ENCODE measurements at places on chromosomes 6 and 20.

GRCh38 chr20:3876676-3877075, 12.5 kb upstream of the PANK2 start:
- no peak for DNase-seq

GRCh38 chr6:34015586-34015985, 130.3 kb downstream of the GRM4 start:
- no peak for DNase-seq

GRCh38 chr6:96089173-96089572, 73.4 kb downstream of the FUT9 start:
- no peak for DNase-seq

DNA sequence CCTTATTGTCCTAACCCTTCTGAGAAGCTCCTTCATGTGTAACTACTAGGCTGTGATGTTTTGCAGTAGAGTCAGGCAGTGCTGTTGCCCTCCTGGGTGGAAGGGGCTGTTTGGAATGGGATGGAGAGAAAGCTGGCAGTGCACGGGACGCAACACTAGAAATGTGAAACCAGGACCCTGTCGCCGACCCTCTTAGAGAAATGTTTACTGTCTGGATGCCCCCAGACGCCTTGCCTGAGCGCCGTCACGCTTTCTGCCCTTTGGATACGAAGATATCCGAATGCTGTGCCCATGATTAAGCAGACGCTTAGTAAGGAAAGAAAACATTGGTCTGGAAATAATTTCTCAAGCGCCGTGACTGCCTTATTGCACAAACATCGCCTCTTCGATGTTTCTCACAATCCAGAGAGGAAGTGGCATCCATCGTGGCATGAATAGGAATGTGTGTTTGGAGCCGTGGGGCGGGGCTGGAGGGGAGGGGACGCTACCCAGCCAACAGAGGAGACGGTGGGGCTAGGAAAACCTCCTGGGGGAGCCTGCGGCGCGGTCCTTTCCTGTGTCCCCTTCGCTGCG, 661 bp upstream of the PPP1R14C start:
- DNase-seq = no peak

GRCh38 chr20:51710361-51710894, 57.8 kb downstream of the ATP9A start:
- DNase-seq = no peak

- no peak for DNase-seq
Measured at GRCh38 chr20:20820104-20820503, 107.7 kb upstream of the RALGAPA2 start.

- DNase-seq = no peak
Measured at GRCh38 chr6:52144196-52145076, 41.7 kb upstream of the IL17A start.

DNA sequence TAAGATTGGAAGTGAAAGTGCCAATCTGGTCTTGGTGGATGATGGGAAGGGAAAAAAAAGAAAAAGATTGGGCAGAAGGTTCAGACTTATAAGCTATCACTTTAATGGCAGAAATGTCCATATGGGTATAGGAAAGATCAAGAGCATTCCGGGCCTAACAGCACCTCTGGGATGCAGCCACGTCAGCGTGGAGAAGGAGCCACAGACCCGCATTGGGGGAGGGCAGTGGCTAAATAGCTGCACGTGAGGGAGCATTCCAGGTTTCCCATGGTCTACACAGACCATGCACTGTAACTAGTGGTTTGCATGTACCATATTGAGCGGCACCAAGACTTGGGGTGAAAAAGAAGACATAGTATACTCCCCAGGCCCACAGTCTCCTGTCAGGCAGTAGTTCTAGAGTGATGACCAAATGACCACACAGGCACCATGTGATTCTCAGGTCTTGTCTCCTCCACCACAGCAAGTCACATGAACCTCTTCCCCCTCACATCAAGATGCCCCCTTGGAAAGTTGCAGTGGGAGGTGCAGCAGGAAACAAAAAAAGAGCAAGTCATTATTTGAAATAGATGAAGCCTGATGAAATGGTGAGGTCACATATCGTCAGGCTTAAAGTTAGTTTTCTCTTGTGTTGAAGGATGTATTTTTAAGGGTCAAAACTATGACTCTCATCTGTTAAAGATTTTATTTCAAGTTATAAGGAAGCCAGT, 94.4 kb upstream of the TNFAIP3 start:
- no peak for DNase-seq

GRCh38 chr20:64084685-64085152, 521 bp upstream of the LKAAEAR1 start:
- no peak for DNase-seq

DNA sequence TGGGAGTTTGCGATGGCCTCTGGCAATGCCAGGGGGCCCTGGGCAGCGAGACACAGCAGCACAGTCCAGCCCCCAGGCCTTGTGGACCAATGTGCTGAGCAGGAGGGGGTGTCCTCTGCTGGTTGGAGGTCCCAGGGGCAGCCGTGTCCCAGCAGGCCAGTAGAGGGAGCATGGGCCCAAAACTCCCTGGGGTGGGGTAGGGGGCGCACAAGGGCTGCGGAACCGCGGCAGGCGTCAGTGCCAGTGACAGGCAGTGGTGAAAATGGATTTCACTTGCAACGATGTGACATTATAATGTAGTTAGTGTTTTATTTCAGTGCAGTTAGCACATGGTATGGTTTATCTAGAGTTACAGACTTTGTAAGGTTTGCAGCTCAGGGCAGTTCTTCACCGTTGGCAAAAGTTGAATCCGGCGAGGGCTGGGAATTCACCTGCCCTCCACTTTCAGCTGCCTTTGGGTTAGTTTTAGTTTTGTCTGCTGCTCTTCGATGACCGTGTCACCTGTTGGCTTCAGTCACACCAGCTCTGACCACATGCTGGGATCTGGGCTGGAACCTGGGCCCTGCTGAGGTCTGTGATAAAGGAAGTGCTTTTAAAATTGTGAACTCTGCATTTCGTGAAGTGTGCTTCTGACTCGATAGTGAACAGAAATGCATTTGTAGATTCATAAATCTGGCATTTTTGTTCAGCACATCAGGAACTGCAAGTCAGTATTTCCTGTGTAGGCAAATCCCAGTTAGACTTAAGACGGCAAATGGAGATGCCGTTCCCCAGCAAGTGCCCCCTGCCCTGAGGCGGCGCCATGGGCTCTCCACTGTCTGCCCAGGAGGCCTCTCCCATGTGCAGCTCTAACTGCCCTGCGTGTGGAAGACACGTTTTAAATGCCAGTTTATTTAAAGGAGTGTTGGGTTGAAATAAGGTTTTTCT, 46.8 kb downstream of the PYGB start:
- DNase-seq = no peak

DNA sequence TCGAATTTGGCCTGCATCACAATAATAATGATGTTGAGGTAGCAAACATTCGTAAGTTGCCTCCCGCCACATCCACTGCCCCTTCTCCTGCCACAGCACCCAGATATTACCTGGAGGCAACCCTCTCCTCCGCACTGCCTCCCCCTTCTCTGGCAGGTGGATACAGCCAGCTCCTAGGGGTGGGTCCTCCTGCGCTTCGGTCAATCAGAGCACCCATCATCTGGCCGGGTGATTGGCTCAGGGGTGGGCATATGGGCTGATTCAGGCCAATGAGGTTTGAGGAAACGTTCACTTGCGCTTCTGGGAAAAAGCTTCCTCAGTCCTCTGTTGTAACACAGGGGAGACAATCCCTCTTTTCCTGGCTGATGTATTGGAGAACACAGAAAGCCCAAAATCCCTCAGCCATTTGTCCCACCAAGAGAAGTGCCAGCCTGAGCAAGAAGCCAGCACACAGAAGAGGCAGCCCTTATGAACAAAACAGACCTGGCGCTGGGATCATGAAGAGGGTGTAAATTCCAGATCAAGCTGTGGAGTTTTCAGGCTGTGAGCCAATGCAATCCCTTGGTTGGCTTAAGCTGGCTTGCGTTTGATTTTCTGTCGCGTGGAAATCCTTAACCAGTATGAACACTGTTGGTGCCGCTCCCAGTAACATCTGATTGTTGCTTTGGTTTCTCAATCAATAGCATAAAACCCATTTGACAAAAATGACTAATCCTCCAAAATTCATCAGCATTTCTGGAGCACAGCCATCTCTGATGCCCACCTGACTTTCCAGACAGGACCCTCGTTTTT, 82.2 kb downstream of the PRDM1 start:
- DNase-seq = no peak

DNA sequence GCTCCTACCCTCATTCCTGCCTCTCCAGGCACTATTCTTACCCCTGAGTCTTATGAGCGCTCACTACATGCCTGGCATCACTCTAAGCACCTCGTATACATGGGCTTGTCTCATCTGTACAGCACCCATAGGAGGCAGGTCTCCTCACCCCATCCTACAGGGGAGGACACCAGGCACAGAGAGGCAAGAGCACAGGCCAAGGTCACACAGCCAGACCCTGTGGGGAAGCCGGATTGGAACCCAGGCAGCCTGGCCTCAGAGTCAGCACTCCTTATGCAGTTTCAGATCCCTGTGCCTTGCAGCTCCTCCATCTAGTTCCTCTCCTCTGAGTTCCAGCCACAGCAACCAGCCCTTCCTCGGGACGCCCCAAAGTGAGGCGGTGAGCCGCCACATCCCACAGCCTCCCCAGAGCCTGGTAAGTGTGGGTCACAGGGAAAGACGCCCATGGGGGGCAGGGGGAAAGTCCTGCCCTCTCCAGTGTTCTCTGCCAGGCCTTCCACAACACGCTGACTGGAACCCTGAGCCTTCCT, 103.3 kb downstream of the NFATC2 start:
- DNase-seq = no peak

GRCh38 chr6:68958327-68958726, 323.2 kb downstream of the ADGRB3 start:
- no peak for DNase-seq

GRCh38 chr6:13563009-13563408, 11.4 kb upstream of the SIRT5 start:
- DNase-seq = no peak

GRCh38 chr6:127966616-127967015, 65.8 kb upstream of the THEMIS start:
- DNase-seq = no peak

DNA sequence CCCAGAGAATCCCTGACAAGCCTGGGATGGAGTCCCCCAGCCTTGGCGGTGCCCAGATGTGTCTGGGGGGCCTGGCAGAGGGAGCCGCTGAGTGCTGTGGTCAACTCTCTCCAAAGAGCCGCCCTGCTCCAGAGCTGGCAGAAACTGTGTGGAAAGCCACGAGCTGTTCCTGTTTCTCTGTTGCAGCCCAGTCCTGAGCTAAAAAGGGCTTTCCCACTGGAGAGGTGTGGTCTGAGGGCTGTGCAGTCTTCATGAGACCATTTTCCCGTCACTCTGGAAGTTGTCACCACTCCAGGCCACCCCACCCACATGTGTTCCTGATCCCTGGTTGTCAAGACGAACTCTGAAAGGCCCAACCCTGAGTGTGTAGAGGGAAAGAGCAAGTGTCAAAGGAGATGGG, 99.7 kb upstream of the KCNK16 start:
- no peak for DNase-seq

GRCh38 chr6:128655978-128656498, 135.6 kb upstream of the PTPRK start:
- DNase-seq = no peak

DNA sequence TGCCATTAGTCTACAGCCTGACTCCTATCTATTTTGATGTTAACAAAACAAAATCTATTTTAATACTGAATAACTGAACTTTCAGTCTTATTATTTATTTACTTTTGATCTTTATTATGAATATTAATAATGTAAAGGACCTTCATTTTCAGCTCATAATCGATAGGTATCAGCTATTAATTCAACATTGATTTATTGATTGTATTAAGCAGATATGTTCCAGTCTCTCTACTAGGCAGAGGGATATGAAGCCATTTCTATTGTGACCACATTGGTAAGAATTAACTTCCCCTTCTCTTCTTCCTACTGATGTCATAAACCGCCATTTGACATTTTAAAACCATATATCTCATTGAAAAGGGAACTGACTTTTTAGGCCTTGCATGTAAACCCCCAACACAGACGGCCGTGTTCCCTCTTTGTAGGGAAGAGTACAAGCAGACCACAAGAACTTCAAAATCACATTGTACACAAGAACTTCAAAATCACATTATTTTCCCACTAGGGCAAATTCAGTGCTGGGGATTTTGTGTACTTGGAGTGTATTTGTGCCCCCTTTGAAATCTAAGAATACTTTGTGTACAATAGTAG, 69.5 kb upstream of the FABP7 start:
- DNase-seq = no peak

DNA sequence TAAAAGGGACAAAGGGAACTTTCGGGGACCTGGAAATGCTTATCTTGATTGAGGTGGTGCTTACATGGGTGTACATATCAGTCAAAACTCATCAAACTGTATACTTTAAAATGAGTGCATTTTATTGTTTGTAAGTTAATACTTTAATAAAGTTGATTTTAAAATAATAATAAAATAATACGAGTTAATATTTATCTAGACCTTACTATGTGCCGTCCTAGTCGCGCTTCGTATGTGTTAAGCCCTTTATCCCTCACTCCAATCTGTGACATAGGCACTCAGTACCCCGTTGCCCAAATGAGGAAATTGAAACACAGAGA, 47.5 kb downstream of the PDYN start:
- DNase-seq = peak; percentile 61
